ENCODE measurements at places on chromosomes 1 and 21. TPM values are rescaled to one million over a fixed set of nuclear protein-coding genes. Genes with fewer than 3 reads are reported as not detected.

DNA sequence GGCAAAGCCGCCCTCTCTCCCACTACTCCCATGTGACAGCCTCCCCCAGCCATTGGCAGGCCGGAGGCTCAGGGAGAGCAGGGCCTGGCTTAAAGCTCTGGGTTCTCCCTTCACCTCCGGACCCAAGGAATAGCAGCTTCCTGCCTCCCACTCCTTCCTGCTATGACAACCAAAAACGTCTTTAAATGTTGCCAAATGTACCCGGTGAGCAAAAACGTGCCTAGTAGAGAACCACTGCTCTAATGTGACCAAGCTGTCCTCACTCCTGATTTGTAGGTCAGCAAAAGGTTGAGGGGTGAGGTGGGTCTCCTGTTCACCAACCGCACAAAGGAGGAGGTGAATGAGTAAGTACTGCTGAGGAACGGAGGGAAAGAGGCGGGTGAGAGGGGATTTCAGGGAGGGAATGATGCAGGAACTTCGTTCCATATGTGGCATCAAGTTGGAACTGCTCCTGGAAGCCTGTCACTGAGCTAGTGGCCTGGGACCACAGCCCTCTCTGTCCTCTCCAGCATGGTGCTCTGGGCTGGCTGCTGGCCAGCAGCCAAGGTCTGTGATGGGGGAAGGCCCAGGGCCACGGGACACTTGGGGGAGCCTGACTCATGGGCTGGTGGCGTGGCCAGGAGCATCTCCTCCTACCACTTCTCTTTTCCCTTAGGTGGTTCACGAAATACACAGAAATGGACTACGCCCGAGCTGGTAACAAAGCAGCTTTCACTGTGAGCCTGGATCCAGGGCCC, 5.7 kb downstream of the MRTO4 start:
- H3K36me3 ChIP-seq: peaks cover 50% of the 10 kb centered on the region
- H3K27me3 ChIP-seq: no peaks in the 10 kb centered on the region
- peaks cover 8% of the 10 kb centered on the region for H3K4me1 ChIP-seq

GRCh38 chr1:53244141-53244540, 5.8 kb upstream of the MAGOH start:
- peaks cover 7% of the 10 kb centered on the region for H3K36me3 ChIP-seq
- H3K4me1 ChIP-seq: no peaks in the 10 kb centered on the region
- H3K4me3 ChIP-seq: no peak overlapping the region

DNA sequence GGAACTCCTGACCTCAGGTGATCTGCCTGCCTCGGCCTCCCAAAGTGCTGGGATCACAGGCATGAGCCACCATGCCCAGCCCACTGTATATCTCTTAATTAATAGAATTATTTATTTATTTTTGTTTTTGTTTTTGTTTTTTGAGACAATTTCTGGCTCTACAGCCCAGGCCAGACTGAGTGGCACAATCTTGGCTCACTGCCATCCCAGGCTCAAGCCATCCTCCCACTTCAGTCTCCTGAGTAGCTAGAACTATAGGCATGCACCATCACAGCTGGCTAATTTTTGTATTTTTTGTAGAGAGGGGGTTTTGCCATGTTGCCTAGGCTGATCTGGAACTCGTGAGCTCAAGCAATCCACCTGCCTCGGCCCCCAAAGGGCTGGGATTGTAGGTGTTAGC, 15.7 kb upstream of the WDTC1 start:
- DNase-seq: no peak
- no peaks in the 10 kb centered on the region for H3K4me1 ChIP-seq
- H3K36me3 ChIP-seq: no peaks in the 10 kb centered on the region
- no peak overlapping the region for H3K4me3 ChIP-seq

GUCA2A gene
- not detected for total RNA-seq

DNA sequence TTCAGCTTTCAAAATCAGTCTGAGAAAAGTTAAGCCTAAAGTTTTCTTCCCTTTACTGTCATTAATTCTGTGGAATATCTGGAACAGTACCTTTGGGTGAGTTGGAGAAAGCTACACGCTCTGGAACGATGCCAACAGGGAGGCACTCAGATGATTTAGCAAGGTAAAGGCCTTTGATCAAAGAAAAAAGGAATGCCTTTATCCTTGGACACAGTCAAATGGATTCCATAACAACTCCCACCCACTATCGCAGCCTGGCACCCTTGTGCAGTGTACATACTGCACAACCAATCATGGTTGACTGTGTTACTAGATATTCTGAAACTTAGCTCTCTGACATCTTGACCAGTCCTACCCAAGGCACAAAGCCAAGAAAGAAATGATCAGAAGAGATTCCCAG, 218.7 kb downstream of the PATJ start:
- H3K4me1 ChIP-seq: peaks cover 4% of the 10 kb centered on the region
- no peaks in the 10 kb centered on the region for H3K27me3 ChIP-seq
- no peak overlapping the region for H3K4me3 ChIP-seq
- no peak overlapping the region for H3K27ac ChIP-seq
- H3K36me3 ChIP-seq: no peaks in the 10 kb centered on the region

- H3K4me1 ChIP-seq: peaks cover 40% of the 10 kb centered on the region
- peak overlapping the region; percentile 45 for H3K4me3 ChIP-seq
- H3K27ac ChIP-seq: no peak overlapping the region
Measured at GRCh38 chr1:155126556-155127104, 1.0 kb upstream of the EFNA1 start.

DNA sequence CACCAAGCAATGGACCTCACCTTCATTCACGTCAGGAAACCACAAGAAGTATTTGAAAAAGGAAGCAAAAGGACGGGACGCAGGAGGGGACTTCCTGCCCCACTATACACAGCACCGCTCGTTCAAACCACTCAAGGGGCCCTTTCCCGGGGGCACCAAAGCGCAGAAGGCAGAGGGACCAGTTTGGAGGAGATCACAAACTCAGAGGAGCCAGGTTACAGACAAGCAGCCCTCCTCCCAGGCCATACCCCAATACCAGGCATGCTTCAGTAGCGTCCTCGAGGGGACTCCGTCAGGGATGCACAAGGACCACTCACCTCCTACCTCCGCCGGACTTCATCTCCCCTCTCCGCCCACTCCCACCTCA, 685 bp downstream of the CRTC2 start:
- H3K4me3 ChIP-seq: peak overlapping the region; percentile 82
- H3K27me3 ChIP-seq: no peaks in the 10 kb centered on the region
- peaks cover 27% of the 10 kb centered on the region for H3K36me3 ChIP-seq

DPYD gene
- total RNA-seq: 0.73 TPM

GRCh38 chr1:27102707-27103468, 52.0 kb downstream of the SLC9A1 start:
- no peaks in the 10 kb centered on the region for H3K27me3 ChIP-seq
- no peak overlapping the region for H3K27ac ChIP-seq
- H3K36me3 ChIP-seq: no peaks in the 10 kb centered on the region
- H3K4me1 ChIP-seq: peaks cover 10% of the 10 kb centered on the region

- H3K4me1 ChIP-seq: no peaks in the 10 kb centered on the region
- DNase-seq: no peak
- 0 out of 2 replicates have a peak, but pooled peaks cover 5% of the 10 kb centered on the region for H3K36me3 ChIP-seq
- H3K27me3 ChIP-seq: no peaks in the 10 kb centered on the region
- H3K27ac ChIP-seq: no peak overlapping the region
Measured at GRCh38 chr1:225435957-225436392, 8.1 kb upstream of the LBR start.

GRCh38 chr21:34073749-34074282, 438 bp downstream of the MRPS6 start:
- peaks cover 4% of the 10 kb centered on the region for H3K36me3 ChIP-seq
- H3K4me3 ChIP-seq: peak overlapping the region; percentile 67
- H3K27ac ChIP-seq: peak overlapping the region; percentile 65

- no peak overlapping the region for H3K27ac ChIP-seq
- no peaks in the 10 kb centered on the region for H3K27me3 ChIP-seq
- peaks cover 11% of the 10 kb centered on the region for H3K4me1 ChIP-seq
- no peak for DNase-seq
- H3K4me3 ChIP-seq: no peak overlapping the region
- H3K36me3 ChIP-seq: no peaks in the 10 kb centered on the region
Measured at GRCh38 chr21:31917108-31917507, 44.3 kb downstream of the HUNK start.

- H3K27ac ChIP-seq: no peak overlapping the region
- H3K36me3 ChIP-seq: peaks cover 23% of the 10 kb centered on the region
Measured at GRCh38 chr1:45337630-45338325, 2.2 kb upstream of the TOE1 start.

DNA sequence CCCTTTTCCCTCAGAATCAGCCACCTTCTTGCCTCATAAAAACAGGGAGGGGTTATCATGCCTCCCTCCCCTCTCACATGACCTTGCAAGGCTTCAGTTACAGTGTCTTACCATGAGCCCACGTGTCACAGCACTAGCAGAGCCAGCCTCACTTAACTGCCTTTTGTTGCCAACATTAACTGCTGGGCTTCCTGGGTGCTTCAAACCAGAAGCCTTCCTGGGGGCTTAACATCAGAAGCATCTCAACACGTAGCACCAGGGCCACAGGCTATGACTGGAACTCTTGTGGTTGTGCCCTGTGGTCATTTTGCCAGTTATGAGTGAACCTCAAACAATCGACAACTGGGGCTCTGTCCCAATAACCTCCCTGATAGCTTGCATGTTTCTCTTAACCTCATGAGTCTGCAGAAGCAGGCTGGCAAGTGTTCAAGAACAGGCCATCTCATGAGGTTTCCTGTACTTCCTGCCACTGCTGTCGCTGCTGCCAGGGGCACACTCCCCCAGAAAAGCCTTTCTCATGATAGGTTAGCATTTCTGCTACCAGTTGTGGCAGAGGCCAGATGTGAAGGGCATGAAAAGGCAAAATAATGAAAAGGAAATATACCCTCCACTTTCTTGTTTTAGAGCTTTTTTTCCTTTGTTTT, 132.2 kb downstream of the GLUL start:
- no peaks in the 10 kb centered on the region for H3K4me1 ChIP-seq
- H3K4me3 ChIP-seq: no peak overlapping the region
- H3K27me3 ChIP-seq: no peaks in the 10 kb centered on the region

DNA sequence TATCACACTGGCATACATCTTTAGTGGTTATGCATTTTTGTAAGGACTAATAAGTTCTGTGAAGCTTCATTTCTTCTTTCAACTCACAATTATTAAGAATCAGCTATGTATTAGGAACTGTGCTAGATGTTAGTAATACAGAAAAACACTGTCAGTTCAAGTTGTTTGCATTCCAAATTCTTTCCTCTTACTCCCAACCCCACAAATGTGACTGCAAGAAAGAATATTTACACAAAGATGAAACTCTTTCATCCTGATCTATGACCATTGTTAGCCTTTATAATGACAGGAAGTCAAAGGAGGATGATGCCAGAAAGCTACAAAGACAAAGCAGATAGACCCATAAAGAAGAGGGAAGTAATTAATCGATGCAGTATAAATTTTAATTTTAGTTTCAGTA, 21.0 kb upstream of the GADD45A start:
- H3K27me3 ChIP-seq: no peaks in the 10 kb centered on the region
- DNase-seq: no peak
- H3K4me3 ChIP-seq: no peak overlapping the region
- no peaks in the 10 kb centered on the region for H3K4me1 ChIP-seq
- no peaks in the 10 kb centered on the region for H3K36me3 ChIP-seq
